ENCODE measurements at places on chromosomes 12 and 14.

DNA sequence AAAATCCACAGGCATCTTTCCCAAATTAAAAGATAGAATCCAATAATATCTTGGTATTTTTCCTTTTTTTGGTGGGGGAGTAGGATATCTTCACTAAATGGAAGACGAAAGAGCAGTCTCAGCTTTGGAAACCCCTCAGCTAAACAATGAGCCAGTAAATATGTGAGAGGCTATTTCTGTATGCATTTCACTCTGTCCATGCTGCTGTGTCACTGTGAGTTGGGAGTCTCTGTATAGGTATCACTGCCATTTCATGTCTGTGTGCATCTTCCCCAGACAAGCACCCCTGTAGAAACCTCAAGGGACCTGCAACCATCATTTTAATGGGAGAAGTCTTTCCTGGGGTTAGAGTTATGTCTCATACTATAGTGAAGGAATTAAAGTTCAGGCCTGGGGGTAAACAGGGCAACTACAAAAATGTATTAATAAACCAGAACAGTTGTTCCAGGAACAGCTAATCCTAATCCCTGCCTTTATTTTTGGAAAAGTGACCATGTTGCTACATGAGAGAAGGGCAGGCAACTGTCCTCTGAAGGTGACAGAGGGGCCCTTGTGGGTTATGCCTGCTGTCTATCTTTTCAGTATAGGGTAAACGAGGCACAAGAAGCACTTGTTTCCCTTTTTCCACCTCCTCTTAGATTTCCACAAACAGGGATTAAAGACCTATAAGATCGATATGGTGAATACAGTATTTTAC, 11.3 kb upstream of the STAC3 start:
- no peak for ATAC-seq

GRCh38 chr12:18797604-18798003, 59.7 kb downstream of the CAPZA3 start:
- no peak for ATAC-seq

GRCh38 chr14:96192975-96193805, 11.4 kb upstream of the BDKRB2 start:
- peak; percentile 28 for ATAC-seq

DNA sequence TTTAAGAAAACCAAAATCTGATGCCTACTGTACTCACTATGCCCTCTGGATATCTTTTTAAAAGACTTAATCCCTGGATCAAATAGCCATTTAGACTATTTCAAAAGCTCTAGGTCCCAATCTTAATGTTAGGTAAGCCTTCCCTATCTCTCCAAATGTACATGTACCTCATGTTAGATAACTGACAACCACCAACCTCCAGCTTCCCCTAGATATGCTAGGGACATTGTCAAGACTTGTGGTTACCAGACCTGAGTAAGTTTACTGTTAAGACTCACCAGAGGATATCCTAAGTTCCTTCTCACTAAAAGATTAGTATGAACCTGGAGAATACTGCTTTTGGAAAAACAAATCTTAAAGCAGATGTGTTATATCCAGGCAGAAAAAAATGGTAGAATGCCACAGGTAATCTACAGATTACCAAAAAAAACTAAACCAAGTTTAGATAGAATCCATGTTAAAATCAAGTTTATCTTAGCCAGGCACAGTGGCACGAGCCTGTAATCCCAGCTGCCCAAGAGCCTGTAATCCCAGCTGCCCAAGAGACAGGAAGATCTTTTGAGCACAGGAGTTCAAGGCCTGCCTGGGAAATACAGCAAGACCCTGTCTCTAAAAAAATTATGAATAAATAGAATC, 9.7 kb downstream of the NAP1L1 start:
- no peak for ATAC-seq

DNA sequence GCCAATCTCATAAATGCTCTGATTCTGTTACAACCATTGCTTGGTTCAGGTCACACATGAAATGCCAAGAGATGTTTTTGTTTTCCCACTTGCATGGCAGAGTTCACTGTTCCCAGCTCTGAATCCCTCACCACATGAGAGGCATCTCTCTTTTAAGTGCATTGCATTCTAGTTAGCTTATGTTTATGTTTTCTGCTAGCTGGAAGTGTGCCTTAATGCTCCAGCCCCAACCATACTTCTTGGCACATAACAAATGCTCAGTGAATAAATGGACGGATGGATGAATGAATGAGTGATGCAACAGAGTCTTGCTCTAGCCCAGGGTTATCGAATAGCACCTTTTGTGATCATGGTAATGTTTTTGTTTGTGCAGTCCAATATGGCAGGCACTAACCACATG, 197.3 kb downstream of the PPM1H start:
- ATAC-seq, result no peak

DNA sequence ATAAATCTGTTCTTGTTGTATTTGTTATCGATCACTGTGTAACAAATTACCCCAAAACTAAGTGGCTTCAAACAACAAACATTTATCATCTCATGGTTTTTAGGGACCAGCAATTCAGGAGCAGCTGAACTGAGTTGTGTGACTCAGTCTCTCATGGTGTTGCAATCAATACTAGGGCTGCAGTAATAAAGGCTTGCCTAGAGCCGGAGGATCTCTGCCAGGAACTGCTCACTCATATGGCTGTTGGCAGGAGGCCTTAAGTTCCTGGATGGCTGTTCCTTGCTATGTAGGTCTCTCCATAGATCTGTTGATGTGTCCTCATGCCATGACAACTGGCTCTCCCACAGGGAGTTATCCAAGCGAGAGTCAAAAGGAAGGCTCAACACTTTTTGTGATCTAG, 3.8 kb upstream of the PSMC6 start:
- no peak for ATAC-seq

- ATAC-seq, result peak; percentile 68
Observed at GRCh38 chr14:33611405-33612196, 339.3 kb downstream of the EGLN3 start.

GRCh38 chr12:6666211-6666610, 3.3 kb upstream of the ING4 start:
- ATAC-seq, result no peak

- no peak for ATAC-seq
Observed at GRCh38 chr12:11576104-11576503, 73.4 kb upstream of the ETV6 start.

DNA sequence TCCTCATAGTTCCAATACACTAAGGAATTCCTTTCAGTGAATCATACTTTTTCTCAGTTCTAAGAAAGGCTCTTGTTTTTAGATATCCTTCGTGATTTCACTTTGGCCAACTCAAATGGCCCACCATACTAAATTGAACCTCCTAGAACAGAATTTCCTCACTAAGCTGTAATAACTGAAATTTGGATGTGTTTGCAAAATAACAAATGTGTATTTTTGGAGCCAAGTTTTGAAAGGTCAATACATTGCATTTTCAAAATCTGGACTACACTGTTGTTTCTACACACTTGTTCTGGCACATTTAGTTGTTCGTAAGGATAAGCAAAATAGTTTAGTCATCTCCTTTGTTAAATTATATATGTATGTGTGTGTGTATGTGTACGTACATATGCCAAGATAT, 439.0 kb upstream of the STXBP6 start:
- ATAC-seq, result no peak

GRCh38 chr14:58455593-58456265, 28.2 kb downstream of the KIAA0586 start:
- no peak for ATAC-seq

DNA sequence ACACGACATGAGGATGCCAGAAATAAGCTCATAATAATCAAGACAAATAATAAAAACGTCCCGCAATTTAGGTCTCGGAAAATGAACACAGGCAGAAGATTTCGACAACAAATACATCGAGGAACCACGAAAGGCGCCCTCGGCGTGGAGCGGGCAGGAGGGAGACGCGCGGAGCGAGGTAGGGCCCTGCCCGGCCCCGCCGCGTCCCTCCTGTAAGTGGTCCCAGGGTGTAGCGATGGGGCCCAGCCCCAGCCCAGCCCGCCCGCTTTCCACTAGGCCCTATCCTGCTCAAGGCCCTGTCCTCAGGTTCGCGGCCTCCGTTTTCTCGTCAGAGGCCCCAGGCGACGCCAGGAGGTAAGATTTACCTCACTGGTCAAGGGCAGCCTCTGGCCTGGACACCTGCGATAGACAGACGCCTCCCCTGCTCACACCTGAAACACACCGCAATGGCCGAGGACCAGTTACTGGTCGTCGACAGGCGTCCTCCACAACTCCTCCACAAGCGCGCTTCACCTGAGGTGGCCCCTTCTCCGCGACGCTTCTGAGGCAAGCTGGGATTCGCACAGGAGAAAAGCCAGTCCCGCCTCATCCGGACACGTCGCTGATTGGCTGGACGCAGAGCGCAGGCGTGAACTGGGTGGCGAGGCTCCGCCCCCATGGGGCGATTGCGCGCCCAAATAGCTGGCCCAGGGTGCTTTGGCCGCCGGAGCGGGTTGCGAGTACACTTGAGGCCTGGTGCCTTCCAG, at the start of gene SYCP3:
Gene SYCP3, minus strand, starts transcription at position 543 of the 746 bp plus-strand sequence. CDS start 1,527 bp downstream, outside the sequence.
- ATAC-seq, result no peak

GRCh38 chr12:124184456-124184855, 110.4 kb upstream of the RFLNA start:
- ATAC-seq, result no peak

DNA sequence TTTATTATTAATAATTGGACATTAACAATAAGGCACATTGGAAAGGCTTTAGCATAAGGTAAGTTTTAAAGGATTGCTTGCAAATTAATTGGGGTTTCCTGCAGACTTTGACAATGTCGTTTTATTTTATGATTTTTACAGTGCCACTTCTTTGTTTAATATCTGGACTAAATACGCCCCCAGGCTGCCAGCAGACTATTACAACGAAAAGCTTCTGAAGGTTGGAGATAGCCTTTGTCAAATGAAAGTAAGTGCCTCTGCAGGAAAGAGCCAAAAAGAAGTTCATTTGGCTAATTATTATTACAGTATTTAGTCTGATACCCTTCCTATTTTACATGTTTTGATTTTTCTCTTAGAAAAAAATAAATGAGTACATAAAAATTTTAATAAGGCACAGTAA, 11.3 kb downstream of the CFAP54 start:
- peak; percentile 81 for ATAC-seq

Data from SK-N-SH treated with all-trans-retinoic acid at 6 μM for 48 hours (cell line).